ENCODE measurements at places on chromosomes 7 and 10.

GRCh38 chr10:69055241-69055640 lies 32.7 kb upstream of the SRGN start:
- DNase-seq, result no peak

GRCh38 chr7:151142686-151143040 lies 24.8 kb downstream of the GBX1 start:
- no peak for DNase-seq

- DNase-seq, result no peak
Measured at GRCh38 chr10:78756604-78757343, 312.0 kb upstream of the ZMIZ1 start.

DNA sequence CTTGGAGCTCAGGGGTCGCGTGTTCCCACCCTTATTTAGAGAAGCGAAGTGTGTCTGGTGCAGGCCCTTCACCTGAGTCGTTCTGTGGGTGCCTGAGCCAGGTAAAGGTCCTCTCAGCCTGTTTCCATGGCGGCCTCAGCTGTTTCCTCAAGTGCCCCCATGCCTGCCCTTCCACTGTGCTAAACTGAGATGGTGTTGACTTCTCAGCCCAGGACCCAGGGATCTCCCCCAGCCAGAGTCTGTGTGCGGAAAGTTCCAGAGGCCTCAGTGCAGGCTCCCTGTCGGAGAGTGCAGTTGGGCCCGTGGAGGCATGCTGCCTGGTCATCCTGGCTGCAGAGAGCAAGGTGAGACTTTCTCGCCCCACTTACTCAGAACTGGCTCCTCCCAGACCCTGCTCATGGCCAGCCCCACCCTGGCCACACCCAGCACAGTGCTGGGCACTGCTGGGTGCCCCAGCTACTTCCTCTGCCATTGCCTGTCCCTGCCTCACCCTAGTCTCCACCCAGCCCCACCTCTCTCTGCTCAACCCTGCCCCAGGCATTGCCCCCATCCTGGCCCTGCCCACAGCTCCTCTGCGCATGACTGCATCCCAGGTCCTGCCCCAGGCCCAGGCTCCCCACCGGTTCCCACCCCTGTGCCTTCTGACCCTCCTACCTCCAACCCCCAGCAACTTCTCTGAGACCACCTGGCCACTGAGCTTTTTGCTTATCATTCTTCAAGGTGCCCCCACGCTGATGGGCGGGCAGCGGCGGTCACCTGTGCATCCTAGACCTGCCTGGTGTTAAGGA lies 20.3 kb downstream of the NACAD start:
- DNase-seq, result no peak

GRCh38 chr7:23968791-23969190 lies 258.8 kb downstream of the STK31 start:
- DNase-seq, result no peak

GRCh38 chr10:23558361-23558799 lies 119.5 kb downstream of the OTUD1 start:
- no peak for DNase-seq

DNA sequence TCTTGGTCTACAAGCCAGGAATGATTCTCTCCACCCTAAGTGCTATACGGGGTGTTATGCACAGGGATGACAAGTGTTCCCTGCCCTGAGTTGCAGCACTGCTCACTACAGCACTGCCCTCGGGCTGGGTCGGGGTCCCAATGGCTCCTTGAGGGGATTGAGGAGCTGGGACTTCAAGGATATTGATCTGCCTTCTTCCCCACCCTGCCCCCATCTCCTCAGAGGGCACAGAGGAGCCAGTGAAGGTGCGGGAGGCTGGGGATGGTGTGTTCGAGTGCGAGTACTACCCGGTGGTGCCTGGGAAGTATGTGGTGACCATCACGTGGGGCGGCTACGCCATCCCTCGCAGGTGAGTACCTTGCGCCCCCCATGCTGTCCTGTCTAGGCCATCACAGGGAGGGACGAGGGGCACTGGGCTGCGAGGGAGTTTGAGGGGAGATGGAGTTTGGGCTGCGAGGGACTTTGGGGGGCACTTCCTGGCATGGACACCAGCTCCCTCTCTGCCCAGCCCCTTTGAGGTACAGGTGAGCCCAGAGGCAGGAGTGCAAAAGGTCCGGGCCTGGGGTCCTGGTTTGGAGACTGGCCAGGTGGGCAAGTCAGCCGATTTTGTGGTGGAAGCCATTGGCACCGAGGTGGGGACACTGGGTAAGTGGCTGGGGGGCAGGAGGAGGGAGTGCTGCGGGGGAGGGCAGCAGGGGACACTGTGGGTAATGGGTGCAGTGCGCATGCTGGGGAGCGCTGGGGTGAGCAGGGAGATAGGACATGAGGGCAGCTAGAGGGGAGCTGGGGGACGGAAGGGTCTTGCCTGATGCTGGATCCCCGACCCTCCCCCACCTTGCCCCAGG lies 10.3 kb downstream of the FLNC start:
- DNase-seq, result no peak

- DNase-seq, result no peak
Measured at GRCh38 chr10:89082086-89082485, 91.5 kb downstream of the FAS start.

- DNase-seq, result no peak
Measured at GRCh38 chr10:13219685-13220670, 14.2 kb downstream of the UCMA start.

DNA sequence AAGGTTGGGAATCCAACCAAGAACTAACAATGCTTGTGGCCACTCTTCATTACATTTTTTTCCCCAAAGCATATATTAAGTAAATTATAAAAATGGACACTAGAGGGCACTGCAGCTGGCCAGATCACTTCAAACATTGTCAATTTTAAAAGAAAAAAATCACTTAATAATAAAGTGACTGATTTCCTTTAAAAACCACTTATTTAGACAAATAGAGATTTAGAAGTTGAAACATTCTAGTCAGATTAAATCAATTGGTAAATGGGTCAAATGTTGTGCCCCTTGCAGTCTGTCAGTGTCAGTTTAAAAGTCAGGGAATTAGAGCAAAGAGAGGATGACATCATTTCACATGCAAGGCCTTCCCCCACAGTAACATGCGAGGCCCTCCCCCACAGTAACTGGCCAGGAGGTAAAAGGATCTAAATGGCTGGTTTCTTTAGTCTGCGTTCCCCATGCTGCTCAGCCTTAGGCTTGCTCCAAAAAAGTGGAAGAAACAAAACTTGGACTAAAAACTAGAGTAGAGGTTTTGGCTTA lies 177.9 kb downstream of the SKAP2 start:
- DNase-seq, result peak; percentile 68

DNA sequence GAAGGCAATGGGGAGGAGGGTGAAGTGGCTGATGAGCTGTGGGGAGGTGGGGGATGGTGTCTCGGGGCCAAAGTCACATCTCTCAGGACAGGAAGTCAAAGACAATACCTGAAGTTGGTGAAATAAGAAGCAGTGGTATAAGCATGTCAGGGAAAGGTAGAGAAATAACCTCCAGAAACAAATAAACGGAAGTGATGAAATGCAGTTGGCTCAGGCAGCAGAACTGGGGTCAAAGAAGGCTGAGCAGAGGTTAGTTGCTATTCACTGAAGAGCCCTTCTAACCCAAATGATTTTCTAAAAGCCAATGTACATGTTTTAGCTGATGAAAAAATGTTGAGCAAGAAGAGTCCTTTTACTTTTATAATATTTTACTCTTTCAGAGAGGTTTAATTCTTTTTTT lies 78.6 kb upstream of the ADRB1 start:
- DNase-seq, result no peak

DNA sequence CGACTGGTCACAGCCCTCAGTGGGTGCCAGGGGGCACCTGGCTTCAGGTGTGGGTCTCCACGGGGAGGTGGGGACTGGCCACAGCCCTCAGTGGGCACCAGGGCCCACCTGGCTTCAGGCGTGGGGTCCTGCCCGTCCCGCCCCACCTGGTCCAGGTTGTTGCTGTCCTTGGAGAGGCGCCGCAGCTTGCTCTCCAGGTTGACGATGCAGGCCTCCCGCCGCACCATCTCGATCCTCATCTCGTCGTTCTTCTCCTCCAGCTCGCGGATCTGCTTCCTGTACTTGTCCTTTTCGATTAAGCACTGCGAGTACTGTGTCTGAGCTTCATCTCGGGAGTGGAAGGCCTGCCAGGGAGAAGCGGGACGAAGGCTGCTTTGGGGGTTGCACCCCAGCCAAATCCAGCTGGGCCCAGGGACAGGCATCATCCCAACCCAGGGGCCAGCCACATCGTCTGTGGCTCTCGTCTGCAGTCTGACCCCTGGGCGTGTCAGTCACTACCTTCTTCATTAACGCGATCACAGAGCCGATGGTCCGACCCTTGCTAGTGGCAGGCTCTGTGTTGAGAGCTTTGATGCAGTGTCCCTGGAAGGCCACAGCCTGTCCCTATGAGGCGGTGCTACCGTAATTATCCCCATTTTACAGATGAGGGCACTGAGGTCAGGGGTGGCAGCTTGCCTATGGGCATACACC lies 92.9 kb upstream of the GNA12 start:
- DNase-seq, result no peak

- no peak for DNase-seq
Measured at GRCh38 chr7:120926943-120927346, 23.6 kb upstream of the ING3 start.
